ENCODE measurements at places on chromosomes 1 and 21. TPM values are rescaled to one million over a fixed set of nuclear protein-coding genes. Genes with fewer than 3 reads are reported as not detected.

GRCh38 chr1:207021876-207022596, 10.5 kb downstream of the C1orf116 start:
- DNase-seq: no peak

- DNase-seq: no peak
These were observed 19.5 kb downstream of the TSPAN2 start for GRCh38 chr1:115069659-115070308.

DNA sequence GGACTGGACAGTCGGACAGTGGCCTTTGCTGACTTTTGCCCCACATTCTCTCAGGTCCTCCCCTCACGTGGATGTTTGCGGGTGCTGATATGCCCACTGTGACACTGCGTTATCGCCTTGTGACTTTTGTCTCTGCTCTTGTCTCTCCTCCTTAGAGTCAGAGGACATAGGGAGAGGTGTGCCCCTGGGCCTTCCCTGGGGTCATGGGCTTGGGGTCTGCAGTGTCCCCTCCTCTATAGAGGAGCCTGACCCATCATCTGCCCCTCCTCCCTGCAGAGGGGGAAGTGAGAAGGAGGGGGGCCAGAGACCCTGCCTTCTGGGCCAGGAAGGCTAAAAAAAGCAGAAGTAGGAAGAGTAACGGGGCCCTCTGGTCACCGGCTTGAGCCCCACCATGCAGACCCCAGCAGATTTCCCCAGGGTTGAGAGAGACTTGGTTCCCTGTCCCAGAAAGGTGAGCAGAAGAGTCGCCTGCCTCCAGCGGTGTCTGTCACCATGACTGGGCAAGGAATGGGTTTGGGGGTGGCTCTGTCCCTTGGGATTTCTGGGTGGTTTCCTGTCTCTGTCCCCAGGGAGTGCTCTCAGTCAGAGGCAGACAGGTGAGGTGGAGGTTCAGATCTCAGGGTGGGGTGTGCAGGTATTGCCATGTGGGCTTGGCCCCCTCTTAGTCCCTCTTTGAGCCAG, 13.3 kb downstream of the RPS6KA1 start:
- no peak for DNase-seq

- no peak for DNase-seq
These were observed 34.1 kb upstream of the RNF187 start for GRCh38 chr1:228453022-228453560.

DNA sequence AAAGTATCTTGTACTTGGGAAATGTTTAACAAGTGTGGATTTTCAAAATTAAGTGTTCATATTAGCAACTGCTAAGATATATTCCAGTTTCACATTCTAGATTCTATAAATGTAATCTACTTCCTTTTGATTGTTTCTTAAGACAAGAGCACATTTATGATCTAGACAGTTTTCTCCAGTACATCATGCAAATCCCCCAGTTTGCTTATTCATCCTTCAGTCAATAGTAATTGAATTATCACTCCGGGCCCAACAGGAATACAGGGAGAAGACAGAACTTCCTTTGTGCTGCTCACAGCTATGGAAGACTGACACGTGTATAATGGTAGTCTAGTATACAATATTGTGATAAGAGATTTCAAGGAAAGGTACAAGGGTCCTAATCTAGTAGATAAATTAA, 14.5 kb downstream of the PLA2G4A start:
- no peak for DNase-seq

GRCh38 chr21:24183077-24183476, 1424.2 kb downstream of the MRPL39 start:
- no peak for DNase-seq

DNA sequence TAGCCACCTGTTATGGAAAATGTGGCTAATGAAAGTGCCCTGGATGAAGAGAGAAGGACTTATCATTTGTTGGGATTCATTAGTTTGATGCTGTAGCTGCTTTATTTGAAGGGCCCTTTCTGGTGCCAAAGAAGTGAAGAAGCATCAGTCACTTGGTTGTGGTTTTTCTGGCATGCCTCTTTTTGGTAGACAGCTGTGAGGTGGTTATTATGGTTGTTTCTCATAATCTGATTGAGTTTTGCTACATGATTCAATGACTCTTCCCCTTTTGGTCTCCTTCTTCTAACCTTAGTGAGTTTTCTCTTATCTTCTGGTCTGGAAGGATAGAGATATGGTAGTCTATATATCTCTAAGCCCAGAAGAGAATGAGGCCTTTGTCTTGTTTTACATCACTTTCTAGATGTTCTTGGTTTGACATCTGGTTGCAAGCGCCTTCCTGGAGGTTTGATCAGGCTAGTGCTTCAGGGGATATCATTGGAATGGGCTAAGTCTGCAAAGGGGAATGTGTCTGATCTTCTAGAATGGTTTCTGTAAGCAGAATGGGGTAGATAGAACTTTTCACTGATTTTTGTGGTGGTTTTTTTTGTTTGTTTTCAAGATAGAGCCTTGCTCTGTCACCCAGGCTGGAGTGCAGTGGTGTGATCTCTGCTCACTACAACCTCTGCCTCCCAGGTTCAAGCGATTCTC, 26.0 kb downstream of the ARID1A start:
- no peak for DNase-seq

DNA sequence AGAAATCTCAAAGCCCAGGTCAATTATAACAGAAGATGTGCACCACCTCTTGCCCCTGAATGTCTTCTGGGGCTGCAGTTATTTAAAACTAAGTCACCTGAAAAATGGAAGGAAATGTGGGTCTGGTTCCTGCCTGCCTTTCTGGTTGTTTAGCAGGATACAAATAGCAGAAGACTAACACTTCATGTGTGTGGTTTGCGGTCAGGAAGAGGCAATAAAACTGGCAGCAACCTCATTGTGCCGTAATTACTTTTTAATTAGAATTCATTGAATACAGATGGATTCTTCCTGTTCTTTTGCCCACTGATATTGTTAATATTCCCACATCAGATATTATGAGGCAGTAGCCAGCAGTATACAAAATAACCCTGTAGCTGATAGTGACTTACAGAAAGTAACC, 345.7 kb downstream of the ZNF326 start:
- DNase-seq: no peak

DNA sequence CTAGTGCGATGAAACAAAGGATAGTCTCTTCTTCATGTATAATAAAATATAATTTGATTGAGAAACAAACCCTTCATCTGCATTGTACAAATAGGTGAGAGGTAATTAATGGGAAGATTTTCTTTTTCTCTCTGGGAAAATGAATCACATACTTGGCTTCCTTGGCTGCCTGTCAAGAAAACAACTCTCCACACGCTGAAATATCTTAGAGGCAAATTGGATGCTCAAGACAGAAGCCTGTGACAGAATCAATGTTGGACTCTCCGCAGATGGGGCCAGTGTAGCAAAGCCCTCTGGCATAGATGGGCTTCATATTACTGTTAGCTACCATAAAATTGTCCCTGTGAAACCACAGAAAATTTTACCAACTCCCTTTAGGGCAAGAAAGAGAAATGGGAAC, 186.6 kb downstream of the GRIK1 start:
- no peak for DNase-seq

Gene TDRD5
- not detected for polyA plus RNA-seq

Gene SLAMF8
- polyA plus RNA-seq: not detected

Gene C1orf105
- polyA plus RNA-seq: 0.44 TPM

Gene SYT2
- polyA plus RNA-seq: not detected

All from HepG2 (cell line).